ENCODE measurements at places on chromosomes 7 and 10. TPM values are rescaled to one million over a fixed set of nuclear protein-coding genes. Genes with fewer than 3 reads are reported as not detected.

GRCh38 chr7:577741-578370 is 58.2 kb upstream of the PDGFA start:
- DNase-seq = no peak

Gene TDRD1
- not detected for total RNA-seq

DNA sequence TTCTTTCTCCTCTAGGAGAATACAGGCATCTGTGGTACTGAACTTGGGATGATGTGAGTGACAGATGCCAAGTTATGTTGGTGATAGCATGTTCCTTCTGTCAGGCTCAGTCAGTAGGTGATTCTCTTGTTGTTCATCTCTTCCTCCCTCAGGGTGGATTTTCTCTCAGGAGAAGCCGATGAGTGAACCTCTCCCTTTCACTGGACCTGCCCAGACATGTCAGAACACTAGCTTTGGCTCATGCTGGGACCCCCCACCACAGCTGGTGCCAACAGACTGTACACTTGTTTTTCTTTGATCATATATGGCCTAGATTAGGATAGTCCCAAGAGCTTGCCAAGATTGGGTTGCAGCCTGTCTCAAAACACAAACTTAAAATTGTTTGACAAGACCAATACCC is 129.4 kb downstream of the BMPER start:
- DNase-seq = no peak

- no peak for DNase-seq
Observed at GRCh38 chr7:133360201-133360600, 107.3 kb downstream of the EXOC4 start.

GRCh38 chr7:16359216-16359615 is 62.1 kb downstream of the CRPPA start:
- no peak for DNase-seq

All from epithelial cell of proximal tubule (primary cell).